Tibial nerve (tissue), 4 donors: ENCODE measurements at places on chromosomes 3 and 15. TPM values are rescaled to one million over a fixed set of nuclear protein-coding genes. Genes with fewer than 3 reads are reported as not detected.

The ERICH6 gene
- 0.84 TPM for total RNA-seq

DNA sequence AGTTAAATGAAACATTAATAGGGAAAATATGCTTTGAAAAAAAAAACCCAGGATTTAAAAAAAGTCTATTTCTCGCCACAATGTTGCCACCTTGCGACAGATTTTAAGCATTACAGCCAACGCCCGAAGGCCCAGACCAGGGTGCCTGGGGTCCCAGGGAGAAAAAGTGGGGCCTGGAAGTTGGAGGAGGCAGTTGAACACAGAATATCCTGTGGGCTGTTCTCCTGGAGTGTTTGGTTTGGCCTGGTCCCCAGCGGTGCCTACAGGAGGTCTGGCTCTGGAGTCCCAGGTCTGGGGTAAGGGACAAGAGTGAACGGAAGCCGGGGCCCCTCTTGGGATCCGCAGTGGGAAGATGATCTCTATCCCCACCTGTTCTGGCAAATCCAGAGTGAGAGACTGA is 3.4 kb downstream of the RNU6-1 start:
- DNase-seq: no peak

GRCh38 chr15:77510066-77511057 is 89.7 kb downstream of the HMG20A start:
- DNase-seq: no peak

- no peak for DNase-seq
Measured at GRCh38 chr15:67148196-67148701, 82.8 kb downstream of the SMAD3 start.

The FAM43A gene
- 47.7 TPM for total RNA-seq

DNA sequence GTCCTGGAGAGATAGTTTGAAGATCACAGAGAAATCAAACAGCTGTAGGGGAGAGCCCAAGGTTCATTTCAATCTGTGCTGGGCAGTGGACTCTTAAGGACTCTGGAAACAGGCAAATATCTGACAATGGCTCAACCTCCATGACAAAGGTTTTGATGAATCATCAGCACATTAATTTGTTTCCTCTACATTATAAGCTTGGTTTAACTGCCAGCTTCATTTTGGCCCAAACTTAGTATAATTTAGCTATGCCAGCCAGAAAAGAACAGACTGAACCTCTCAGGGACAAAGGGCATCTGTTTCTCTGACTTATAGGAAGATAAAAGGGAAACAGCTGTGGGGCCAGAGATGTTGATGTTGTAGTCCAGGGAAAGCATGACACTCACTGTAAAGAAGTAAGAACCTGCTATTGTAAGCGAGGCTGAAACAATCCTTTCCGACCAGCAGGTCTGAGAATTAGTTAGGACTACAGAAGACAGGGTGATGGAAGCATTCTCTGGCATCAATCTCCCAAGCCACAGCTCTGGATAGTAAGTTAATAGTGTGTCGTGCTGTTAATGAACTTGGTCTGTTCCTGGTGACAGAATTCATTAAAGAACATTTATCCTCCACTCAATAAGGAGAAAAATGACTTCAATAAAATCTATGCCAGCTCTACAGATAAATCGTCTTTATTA is 110.1 kb downstream of the KCNMB2 start:
- DNase-seq: no peak

GRCh38 chr3:20394243-20394642 is 208.2 kb upstream of the SGO1 start:
- DNase-seq: no peak

DNA sequence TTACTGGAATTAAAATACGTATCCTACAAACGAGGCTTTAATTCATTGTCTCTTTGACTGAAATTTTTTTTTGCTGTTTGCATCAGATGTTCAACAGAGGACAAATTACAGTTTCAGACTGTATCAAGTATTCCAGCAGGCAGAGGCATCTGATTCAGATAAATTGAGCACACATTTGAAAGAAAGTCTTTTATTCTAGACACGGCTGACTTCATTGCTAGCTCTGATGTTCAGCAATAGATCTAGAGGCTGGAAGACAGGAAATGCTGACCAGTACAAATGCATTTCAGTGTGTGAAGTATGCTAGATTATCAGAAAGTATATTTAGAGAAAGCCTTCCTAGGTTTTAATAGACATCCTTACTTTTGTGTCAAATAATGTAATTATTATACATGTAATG is 472.2 kb downstream of the NLGN1 start:
- no peak for DNase-seq

- no peak for DNase-seq
Measured at GRCh38 chr3:13536832-13537231, 12.1 kb upstream of the FBLN2 start.

DNA sequence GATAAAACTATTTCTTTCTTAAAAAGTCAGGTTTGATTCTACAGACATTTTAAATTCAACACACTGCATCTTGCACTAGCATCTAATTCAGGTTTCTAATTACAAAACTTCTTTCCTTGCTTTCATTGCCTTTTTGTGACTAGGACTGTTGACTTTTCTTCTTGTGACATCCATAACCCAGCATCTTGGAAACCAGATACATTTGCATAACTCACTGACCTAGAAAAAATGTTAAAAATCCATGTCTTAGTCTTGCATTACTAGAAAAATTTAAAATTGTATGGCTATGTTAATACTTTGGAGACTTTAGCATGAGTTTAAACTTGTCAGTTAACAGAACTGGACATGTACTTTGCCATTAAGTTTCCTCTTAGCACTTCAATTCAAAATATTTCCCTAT is 72.7 kb downstream of the DTWD1 start:
- no peak for DNase-seq

DNA sequence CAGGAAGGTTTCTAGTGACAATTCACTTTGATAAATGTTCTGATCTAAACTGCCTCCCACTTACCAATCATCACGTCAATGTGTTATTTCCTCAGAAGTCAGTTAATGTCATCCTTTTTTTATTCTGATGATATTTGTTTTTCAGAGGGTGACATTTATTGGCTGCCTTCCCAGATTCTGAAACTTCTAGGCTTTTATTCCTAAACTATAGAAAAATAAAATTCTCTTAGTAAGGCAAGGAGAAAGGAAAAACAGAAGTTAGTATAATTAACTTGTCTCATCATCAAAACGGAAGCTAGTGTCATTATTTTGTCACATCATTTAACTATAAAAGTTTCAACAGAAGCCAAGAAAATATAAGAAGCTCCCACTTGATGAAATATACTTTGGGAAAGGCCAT is 100.0 kb upstream of the C3orf80 start:
- DNase-seq: no peak

- DNase-seq: no peak
Measured at GRCh38 chr3:156608601-156609514, 53.9 kb upstream of the SSR3 start.

DNA sequence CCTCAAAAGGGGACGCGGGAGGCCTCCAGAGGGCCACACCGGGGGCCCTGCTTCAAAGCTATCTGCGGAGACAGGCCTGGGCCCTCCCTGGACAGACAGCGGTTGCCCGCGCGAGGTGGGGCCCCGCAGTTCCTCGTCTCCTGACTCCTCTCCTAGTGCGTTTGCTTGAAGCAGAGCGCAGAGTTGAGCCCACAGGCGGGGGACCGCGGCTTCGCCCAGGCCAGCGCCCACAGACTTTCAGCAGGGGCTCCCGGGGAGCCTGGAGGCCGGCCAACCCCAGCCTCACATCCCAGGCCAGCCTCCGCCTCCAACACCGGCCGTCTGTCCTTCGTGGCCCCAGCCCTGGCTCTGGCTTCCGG is 540 bp upstream of the ADAMTS7 start:
- DNase-seq: no peak

DNA sequence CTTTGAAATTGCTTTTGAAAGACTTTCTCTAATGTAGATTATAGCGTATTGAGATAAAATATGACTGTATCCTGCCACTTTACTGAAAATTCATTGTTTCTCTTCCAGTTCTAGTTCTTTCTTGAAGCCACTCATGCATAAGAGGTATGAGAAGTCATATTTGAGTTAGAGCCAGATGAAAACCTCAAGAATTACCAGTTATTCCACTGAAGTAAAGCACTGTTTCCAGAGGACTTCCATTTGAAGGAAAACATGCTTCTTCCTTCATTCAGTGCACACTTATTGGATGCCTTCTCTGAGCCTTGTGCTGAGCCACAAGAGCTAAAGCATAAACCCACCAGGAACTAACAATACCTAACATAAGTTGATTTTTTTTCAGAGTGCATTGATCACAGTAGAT is 513.4 kb downstream of the ZNF385D start:
- no peak for DNase-seq

DNA sequence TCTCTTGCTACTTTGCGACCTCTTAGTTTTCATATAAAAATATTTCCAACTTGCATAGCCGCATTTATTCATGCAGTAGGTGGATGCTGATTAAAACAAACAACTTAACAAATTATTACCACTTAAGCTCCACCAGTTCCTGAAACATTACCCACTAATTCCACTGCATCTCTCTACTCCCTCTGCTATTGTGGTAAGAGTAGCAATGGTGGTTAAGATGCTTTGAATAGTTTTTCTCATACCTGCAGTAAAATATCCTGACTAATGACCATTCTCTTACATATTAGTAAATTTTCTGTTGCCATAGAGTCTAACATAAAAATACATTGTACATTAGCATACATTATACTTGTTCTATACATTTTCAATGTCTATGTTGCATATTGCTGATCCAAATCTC is 397.6 kb upstream of the PLSCR5 start:
- no peak for DNase-seq

DNA sequence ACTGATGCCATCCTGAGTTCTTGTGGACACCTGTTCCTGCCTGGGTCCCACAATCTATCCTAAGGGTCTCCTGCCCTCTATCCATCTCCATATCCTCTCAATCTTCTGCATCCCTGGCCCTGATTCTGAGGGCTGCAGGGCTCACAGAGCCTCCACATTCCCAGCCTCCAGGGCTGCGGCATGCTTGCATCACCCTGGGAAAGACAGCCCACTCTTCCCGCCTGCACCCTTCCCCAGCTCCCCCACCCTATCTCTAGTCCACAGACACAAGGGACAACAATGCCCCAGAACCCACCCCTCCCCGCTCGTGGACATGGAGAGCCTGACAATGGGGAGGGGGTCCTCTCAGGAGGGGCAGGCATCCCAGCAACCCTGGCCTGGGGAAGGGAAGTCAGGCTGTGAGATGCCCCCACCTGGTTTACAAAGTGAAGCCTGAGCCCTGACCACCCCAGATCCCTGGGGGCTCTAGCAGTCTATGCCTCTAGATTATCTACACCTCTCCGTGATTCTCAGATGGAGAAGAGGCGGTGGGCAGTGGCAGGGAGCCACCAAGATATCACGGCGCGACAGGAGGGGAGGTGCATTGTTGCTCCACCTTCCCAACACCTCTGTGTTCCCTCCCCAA is 10.3 kb downstream of the SEMA3G start:
- no peak for DNase-seq

The SLC12A8 gene
- total RNA-seq: 0.42 TPM

The SLCO3A1 gene
- total RNA-seq: 13.8 TPM

- DNase-seq: no peak
Measured at GRCh38 chr3:156816091-156816793, 9.9 kb upstream of the LEKR1 start.

DNA sequence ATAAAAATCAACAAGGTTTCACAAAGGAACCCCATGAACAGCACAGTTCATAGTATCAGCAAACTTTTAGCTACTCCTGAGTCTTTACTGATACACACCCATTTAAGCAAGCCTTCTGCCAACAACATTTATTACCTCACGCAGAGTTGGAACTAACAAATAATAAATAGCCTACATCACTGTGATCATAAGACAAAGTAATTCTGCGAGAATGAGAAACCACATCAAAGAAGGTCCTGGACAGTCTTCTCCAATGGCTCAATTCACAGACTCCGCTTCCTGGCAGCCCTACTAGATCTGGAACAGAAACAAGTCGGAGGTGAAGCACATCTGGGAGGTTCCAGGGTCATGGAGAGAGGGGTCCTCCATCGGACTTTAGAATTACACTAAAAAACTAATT is 37.0 kb downstream of the LDHAL6B start:
- DNase-seq: no peak

The CSTA gene
- total RNA-seq: 1.1 TPM

DNA sequence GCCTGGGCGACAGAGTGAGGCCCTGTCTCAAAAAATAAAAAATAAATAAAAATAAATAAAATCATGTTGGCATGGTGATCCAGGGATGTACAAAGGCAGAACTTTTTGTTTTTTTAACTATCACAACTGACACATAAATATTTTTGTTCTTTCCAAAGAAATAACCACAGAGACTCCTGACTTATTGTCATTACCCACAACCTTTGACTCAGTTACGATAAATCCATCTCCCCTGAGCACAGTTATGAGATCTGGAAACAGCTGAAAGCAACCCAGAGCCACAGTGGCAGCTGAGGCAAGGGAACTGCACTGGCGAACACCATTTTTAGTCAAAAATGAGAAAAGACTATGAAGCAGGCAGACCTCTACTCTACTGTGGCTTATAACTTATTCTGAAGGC is 24.0 kb downstream of the OSBPL10 start:
- DNase-seq: no peak

GRCh38 chr3:76500746-76501275 is 539.1 kb upstream of the ROBO2 start:
- DNase-seq: no peak

GRCh38 chr3:101845425-101845824 is 3.9 kb upstream of the NFKBIZ start:
- no peak for DNase-seq

- DNase-seq: no peak
Measured at GRCh38 chr3:30614373-30614772, 8.0 kb downstream of the TGFBR2 start.

DNA sequence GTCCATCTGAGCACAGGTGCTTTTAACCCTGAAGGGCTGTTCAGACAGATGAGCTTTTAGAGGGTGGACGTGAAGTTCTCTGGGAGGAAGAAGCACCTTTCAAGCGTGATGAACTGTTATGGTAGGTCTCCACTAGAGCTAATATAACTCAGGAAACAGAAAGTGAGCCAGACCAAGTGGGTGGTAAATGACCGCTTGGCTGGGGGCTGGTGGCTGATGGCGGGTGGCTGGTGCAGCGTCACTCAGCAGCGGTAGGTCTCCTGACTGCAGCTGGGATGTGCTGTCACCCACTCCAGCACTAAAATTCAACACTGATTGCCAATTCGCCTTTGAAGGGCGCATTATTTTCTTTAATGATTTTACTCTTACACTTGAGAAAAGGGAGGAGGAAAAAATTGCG is 31.2 kb upstream of the LACTB start:
- DNase-seq: no peak

The MAN2C1 gene
- total RNA-seq: 372 TPM

DNA sequence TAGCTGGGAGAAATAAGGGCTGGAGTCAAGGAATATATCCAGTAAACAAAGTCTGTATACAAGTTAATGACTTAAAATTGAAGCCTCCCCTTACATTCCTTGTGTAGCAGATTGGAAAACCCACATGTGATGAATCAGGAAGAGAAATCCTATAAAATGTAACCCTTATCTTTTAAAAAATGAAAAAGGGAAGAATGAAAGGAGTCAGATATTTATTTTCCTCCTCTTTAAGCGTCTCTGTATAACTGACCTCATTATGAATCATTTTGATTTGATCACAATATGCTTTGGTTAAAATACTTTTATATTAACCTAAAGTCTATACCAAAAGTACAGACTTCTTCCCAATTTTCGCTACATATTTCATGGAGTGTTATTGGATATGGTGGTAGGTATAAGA is 316.3 kb upstream of the STAC start:
- DNase-seq: no peak
